ENCODE measurements at places on chromosomes 2 and 18.
A peak's percentile ranks its signal among the peaks of the same experiment; 100 is the strongest.

GRCh38 chr2:232269867-232270266 lies 108.7 kb upstream of the ALPP start:
- no peak for DNase-seq

- no peak for DNase-seq
These were observed 66.2 kb upstream of the LCLAT1 start for GRCh38 chr2:30380824-30381223.

DNA sequence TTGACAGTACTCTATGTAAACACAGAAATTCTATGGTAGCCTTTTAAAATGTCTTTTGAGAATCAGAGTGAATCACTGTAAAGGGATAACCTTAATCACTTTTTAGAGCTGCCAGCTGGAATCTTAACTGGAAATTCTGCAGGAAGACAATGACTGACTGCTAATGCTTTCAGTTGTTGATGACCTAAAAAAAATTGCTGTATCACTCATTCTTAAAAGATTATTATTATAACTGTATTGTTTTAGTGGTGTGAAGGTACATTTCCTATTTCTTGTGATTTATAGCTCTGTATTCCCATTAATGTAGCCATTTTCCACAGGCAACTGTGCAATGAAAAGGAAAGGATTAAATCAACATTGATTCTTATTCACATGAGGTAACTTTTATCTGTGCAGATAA lies 260.5 kb downstream of the CALCRL start:
- no peak for DNase-seq

GRCh38 chr2:230174466-230174865 lies 45.3 kb downstream of the SP110 start:
- DNase-seq = no peak

GRCh38 chr2:180343528-180344345 lies 336.6 kb upstream of the CWC22 start:
- peak; percentile 55 for DNase-seq

- DNase-seq = no peak
These were observed 95.2 kb downstream of the EPB41L5 start for GRCh38 chr2:120108049-120108448.

DNA sequence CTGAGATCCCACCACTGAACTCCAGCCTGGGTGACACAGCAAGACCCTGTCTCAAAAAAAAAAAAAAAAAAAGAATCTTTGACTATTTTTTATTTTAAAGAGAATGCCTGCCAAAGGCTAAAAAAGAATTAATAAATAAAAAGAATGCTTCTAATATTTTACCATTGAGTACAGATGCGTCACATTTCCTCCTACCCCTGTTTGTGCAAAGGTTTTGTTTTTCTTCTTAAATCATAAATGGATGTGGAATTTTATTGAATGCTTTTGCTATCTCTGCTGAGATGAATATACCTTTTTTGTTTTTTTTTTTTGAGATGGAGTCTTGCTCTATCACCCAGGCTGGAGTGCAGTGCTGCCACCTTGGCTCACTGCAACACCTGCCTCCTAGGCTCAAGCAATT lies 22.8 kb downstream of the CYBRD1 start:
- DNase-seq = no peak

DNA sequence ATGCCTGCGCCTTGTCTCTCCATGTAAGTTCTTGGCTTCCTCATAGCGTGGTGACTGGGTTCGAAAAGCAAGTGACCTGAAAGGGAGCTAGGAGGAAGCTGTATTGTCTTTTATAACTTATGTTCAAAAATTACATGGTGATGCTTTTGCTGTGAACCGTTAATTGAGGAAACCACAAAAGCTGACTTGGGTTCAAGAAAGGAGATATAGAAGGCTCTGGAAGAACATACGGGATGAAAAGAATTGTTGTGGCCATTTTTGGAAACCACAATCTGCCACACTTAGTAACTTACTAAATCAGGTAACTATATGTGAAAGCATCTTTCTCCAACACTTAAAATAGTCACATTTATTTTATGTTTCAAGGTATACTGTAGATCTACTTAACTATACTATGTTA lies 177.0 kb upstream of the RBMS1 start:
- no peak for DNase-seq

GRCh38 chr18:33152376-33152775 lies 288.1 kb downstream of the CCDC178 start:
- no peak for DNase-seq

- no peak for DNase-seq
These were observed 133.4 kb downstream of the AFF3 start for GRCh38 chr2:100008956-100009355.

- no peak for DNase-seq
These were observed 104.1 kb upstream of the ITPRID2 start for GRCh38 chr2:181787310-181788048.

DNA sequence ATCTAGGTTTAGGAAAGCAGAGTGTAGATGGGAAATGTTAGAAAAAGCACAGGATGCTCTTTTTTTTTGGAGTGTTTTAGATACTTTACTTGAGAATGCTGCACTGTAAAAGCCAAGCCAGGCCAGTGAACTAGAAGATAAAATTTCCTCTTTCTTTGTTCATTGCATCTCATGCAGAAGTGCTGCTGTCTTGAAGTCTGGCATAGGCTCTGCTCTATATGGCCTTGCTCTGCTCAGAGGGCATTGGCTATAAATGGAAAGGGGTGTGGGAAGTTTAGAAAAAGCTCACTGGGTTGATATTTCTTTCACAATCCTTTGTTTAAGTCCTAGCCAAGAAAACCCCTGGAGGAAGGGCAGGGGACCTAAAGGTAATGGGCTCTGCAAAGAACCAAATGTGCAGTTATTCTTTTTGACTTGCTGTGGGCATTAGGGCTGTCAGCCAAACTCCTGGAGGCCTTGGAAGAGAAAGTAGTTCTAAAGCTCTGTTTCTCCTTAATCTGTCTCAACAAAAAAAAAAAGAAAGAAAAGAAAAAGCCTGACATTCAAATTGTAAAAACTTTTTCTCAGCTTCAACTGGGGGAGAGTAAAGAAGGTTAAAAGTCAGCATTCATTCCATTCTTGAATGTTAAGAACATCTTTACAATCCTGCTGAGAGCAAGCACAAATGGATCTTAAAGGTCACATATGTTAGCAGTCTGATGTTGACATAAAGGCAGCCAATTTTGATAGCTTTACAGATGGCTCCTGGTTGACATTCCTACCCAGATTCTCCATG lies 338.3 kb downstream of the GULP1 start:
- DNase-seq = peak; percentile 17

DNA sequence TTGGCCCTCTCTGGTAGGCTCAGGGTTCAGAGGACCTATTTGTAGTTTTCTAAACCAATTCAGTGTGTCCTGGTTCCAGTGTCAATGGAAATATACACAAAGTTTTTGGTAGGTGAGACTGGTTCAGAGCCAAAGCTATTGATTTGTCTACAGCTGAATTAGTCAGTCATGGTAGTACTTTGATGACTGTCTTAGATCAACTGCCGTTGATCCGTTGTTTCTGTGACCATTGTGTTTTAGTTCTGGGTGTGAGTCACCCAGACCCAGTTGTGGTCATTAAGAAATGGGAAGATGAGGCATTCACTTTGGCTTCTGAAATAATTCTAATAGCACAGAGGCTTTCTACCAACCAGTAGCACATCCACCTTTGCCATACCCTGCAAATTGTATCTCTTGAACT lies 16.0 kb upstream of the RPE start:
- no peak for DNase-seq

DNA sequence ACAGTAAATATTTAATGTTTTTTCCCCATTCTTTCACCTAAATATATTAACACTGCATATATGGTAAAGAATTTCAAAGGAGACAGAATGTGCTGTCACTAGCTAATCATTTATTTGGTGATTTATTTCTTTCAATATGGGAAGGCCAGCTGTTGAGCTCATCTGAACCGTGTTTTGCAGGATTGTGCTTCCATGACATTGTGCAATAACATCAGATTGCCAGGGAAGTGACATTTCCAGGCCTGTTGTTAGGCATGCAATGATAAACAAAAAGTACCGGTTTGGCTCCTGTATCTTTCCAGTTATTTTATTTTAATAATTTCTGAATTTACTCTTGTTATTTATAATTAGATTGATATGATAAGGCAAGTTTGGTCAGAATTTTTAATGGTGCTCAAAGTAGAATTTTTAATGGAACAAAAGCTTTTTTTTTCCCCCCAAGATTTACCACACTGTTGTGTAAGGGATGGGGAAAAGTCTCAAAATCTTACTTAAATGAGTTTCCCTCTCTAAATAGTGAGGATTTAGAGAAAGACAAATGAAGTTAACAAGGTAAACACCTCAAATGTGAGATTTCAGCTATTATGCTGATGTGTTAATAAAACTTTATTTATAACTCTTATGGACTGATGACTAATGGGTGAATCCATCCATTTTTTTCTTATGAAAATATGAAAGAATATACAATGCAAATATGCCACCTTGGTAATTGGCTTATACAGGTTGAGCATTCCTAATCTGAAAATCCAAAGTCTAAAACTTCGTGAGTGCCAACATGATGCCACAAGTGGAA lies 52.7 kb downstream of the MALT1 start:
- no peak for DNase-seq

DNA sequence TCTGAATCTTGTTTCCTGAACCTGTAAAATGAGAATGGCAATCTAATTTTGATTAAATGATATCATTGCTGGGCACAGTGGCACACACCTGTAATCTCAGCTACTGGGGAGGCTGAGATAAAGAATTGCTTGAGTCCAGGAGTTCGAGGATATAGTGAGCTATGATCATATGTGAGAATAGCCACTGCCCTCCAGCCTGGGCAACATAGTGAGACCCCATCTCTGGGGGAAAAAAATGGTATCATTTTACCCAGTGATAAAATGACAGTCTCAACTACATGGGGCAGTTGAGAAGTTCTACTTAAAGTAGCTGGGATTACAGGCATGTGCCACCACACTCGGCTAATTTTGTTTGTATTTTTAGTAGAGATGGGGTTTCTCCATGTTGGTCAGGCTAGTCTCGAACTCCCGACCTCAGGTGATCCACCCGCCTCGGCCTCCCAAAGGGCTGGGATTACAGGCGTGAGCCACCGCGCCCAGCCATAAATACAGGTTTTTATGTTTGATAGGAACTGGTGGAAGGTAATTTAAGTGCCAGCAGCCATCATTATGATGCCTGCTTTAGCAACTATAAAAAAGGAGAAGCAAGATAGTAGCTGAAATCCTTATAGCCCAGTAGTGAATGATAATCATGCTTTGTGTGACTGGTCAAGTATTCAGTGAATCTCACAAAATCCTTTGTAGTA lies 17.0 kb downstream of the BZW1 start:
- no peak for DNase-seq

GRCh38 chr2:218858138-218858445 lies 1.5 kb upstream of the WNT6 start:
- no peak for DNase-seq

DNA sequence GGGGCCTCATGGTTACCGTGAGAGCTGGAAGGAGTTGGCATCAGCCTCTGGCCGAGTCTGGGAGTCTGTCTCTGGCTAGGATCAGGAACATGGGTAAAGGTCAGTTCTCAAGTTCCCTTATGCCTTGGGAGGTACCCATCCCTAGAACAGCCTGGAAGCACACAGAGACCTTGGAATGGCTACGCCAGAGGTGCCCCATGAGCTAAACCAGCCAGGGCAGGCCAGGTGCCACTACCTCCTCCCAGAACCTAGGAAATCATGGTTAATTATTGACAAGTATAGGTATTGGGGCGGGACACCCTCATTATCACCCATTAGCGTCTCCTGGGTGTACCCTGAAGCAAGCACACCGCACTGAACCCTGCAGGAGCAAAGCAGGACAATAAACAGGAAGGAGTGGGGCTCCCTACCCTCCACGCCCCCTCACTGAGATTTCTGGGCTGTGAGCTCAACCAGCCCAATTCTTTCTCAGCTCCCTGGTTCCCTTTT lies 3.0 kb upstream of the ASPRV1 start:
- no peak for DNase-seq

DNA sequence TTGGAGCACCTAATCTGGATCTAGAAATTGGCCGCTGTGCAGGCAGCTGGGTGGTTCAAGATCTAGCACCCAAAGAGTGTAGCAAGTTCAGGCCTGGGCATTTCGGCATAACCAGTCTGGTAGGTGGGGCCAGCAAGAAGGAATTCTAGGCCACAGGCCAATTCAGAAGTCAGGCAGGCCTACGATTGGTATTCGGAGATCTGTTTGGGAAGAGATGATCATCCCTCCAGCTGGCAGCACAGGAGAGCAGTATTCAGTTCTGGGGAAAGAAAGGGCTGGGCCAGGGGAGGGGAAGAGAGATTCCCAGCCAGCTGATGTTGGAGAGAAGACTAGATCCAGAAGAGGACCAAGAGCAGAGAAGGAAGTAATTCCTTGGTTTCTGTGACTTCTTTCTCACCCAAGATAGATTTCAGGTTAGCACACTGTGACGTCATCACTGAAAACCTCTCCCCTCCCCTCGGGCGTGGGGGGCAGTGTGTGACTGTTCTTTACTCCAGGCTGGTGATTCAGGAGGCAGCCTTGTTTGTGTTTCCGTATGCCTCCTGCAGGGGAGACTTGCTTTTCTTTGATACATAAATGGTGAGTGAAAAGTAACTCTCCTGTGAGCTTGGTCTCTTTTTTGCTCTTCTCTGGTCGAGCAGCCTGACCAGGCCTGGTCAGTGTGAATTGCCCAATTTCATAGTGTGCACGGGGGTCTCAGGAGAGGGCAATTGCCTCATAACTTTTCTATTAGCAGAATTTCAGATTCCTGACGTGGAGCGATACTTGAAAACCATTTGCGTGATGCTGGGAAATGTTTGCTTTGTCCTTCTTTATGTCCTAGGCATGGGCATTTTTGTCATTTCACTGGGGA lies 61.1 kb downstream of the MEIS1 start:
- DNase-seq = no peak

DNA sequence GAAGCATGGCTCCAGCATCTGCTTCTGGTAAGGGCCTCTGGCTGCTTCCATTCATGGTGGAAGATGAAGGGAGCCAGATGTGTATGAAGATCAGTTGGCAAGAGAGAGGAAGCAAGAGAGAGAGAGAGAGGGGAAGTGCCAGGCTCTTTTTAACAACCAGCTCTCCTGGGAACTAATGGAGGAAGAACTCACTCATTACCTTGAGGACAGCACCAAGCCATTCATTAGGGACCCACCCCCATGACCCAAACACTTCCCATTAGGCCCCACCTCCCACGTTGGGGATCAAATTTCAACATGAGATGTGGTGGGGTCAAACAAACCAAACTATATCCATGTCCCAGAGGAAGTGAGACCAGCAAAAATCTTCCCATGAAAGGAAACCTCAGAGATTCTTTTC lies 124.8 kb upstream of the SIX2 start:
- no peak for DNase-seq

DNA sequence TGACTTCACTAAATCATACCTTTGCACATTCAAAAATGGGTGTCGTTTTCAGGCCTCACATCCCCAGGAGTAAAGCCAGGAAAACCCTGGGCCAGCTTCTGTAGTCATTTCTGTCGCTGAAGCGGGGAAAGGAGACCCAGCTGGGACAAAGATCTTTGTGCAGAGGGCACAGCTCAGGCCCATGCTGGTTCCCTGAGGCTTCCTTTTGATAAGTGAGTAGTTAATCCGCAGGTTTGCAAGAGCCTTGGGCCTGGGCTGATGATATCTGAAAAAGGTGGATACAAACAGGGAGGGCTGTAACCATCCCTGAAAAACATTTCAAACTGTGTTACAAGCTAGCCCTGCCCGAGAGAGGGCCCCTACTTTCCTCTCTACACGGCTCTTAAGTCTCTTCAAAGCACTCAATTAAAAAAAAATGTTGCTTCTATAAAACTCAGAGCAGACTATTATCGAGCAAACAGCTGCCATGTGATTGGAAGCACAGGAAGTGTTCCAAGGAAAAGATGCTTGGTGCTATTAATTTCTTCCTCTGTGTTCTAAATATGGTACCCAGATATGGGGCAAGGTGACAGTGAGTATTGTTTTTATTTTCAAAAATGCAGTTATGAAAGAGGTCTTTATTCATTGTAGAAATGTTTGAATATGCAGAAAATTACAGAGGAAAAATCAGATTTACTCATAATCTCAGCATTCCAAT lies 117.2 kb downstream of the LNPK start:
- DNase-seq = no peak

All from spinal cord (tissue), 10 donors.